A375 (cell line): ENCODE measurements at places on chromosomes 16 and 17. TPM values are rescaled to one million over a fixed set of nuclear protein-coding genes. Genes with fewer than 3 reads are reported as not detected.

TEX14 gene
- 0.11 and 1.2 TPM in 2 replicates for total RNA-seq

CLEC10A gene
- total RNA-seq = not detected in 2 replicates

ACSM5 gene
- 0.34 and 0.40 TPM in 2 replicates for total RNA-seq

PERCC1 gene
- not detected in 2 replicates for total RNA-seq

CCDC78 gene
- total RNA-seq = 14.4 and 16.5 TPM in 2 replicates

UBE2I gene
- total RNA-seq = 87.7 and 92.0 TPM in 2 replicates

KRTAP2-3 gene
- 0.29 TPM in 1 of 2 replicates, not detected in the other for total RNA-seq

YPEL2 gene
- 3.1 and 4.1 TPM in 2 replicates for total RNA-seq
